ENCODE measurements at places on chromosomes 5 and 9. TPM values are rescaled to one million over a fixed set of nuclear protein-coding genes. Genes with fewer than 3 reads are reported as not detected.

Gene MARVELD2
- 0.26 TPM for total RNA-seq

- DNase-seq: no peak
Measured at GRCh38 chr5:31443572-31443971, 88.3 kb downstream of the DROSHA start.

Gene CAVIN4
- 5.2 TPM for total RNA-seq

DNA sequence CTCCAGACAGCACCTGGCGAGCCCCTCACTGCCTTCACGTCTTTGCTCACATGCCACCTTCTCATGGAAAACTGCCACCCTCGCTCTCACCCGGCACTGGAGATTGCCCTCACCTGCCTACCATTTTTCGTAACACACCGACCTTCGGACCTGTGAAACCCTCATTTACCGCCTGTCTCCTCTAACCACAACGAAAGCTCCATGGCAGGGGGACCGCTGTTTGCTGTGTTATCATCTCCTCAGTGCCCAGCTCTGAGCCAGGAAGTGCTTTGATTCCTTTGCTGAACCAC is 109.2 kb upstream of the PHYKPL start:
- DNase-seq: no peak

DNA sequence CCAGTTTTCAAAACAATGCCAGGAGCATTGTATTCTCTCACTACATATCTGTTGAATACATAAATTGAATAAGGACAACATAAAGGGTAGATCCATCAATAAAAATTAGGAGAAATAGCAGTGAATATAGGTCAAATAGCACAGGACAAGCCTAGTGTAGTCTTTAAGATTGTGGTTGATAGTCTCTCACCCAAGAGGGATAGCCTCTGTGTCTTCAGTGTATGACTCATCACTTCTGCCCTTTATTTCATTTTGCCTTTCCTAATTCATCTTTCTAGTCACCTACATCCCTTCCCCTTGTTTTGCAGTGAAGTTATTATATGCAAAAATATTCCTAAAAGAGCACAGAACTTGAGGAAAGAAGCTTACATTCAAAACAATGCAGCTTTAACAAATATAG is 335.0 kb upstream of the TUSC1 start:
- DNase-seq: no peak

GRCh38 chr5:1294835-1295649 is at the start of gene TERT:
Gene TERT, minus strand, starts transcription at chr5:1295068. Its CDS starts 79 bp downstream, at chr5:1294989.
- DNase-seq: peak; percentile 35

Gene PCDHA4
- 0.40 TPM for total RNA-seq

Gene FOXD4L3
- not detected for total RNA-seq

DNA sequence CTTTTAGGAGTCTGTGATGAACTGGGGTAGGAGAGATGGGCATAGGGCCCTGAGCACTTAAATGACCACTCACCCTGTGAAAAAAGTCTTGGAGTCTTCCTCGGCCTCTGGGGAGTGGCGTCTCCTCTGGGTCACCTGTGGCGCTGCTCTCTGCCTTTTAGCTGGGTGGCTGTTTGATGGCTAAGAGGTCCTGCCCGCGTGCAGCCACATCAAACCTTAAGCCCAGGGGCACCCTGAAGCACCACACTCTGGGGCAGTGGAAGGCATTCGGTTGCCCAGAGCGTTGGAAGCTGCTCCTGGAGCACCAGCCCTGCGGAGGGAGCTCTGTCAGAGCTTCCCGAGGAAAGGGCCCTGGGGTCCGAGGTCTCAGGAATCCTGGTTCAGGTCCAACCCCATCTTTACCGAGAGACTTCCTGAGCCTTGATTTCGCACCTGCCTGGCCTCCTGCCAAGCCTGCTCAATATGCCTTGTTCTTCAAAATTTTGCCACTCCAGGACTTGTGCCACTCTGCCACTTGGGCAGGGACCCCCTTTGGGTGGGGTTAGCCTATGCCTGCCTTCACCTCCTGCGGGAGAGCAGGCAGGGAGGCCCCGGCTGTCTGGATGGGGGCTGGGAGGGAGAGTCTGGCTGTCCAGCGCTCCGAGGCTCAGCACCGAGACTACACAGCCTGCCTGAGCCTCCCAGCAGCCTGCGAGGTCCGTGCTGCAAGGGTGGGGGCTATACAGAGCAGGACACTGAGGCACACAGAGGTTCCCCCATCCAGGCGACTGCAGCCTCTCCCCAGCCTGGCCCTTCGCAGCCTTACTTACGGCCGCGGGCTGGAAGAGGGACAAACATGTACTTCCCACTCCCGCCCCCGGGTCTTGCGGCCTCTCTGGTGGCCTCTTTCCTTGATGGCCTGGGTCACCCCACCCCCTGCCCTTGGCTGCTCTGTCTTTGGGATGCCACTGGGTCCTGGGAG is 63.4 kb upstream of the RNU6ATAC start:
- no peak for DNase-seq

DNA sequence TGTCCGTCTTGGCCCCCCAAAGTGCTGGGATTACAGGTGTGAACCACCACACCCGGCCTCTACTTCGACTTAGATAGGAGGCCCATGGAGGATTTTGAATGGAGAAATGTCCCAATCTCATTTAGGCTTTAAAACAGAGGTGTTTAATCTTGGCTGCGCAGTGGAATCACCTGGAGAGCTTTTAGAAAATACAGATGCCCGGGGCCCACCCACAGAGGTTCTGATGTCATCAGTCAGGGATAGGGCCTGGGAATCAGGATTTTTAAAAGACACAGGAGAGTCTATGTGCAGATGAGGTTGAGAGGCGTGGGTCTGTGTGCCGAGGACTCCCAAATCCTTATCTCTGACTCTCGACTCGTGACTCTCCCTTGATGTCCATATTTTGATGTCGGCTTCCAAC is 124.0 kb upstream of the BOD1 start:
- no peak for DNase-seq

GRCh38 chr9:19188771-19189170 is 41.7 kb upstream of the DENND4C start:
- DNase-seq: no peak

Gene NTNG2
- 2.4 TPM for total RNA-seq

DNA sequence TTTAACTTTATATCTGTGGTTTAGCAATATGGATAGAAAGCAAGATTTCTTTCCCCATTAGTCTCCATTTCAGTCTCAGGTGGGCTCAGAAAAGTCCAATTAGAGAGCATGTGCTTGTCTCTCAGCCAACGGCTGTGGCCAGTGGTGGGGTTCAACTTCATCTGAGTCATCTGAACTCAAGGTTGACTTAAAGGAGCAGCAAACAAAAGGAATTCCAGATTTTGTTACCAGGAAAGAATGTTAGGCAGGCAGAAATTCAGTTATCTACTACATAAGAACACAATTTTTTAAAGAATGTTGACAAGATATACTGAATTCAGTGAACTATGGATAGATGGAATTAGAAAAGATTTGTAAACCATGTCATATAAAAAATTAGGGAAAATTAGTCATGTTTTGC is 784.1 kb downstream of the MAT2B start:
- DNase-seq: no peak

DNA sequence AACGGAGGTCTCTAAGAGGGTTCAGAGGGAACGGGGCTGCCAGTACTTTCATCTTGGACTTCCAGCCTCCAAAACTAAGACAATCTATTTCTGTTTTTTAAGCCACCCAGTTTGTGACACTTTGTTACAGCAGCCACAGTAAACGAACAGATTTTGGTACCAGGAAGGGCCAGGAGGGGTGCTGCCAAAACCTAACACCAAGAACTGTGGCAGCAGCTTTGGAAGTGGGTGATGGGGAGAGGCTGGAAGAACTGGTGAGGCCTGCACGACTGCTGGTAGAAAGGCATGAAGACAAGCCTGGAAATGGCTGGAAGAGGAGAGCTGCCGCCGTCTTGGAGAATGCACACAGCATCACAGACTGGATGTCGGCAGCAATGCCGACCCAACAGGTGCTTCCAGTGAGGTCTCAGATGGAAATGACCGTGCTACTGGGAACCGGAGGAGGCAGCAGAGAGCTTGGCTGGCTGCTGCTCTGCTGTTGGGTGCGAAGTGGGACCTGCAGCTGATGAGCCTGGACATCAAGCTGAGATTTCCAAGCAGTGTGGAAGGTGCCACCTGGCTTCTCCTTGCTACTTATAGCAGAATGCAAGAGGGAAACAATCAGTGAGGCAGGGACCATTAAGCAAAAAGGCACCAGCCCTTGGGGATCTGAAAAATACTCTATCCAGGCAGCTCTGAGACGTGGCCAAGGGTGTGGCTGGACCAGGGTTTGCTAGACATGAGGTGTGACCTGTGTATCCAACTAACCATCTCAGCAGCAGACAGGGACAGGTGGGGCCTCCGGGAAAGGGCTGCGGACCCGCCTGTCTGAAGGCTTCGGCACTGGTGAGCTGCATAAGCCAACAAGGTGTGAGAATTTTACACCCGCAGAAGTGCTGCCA is 4.7 kb upstream of the TMEM210 start:
- peak; percentile 50 for DNase-seq

GRCh38 chr9:34636791-34637355 is 714 bp downstream of the SIGMAR1 start:
- DNase-seq: no peak

Gene BTNL8
- total RNA-seq: not detected

- no peak for DNase-seq
Measured at GRCh38 chr9:131324736-131325679, 35.5 kb downstream of the PLPP7 start.

DNA sequence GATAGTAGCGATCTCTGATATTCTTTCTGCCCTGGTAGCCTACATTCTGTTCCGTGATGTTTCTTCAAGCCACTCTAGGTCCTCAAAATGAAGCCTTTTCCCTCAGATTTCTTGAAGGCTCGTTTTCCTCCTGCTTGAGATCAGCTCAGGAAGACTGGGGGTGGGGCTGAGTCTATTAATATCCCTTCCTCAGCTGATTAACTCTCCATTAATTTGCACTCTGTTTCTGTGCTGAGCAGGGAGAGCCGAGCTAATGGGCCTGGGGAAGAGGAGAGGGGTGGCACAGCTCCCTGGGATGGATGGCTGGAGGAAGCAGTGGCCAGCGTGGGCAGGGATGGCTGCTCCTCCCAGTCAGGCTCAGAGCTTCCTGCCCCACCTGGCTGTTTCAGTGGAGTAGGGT is 93.3 kb downstream of the PPARGC1B start:
- DNase-seq: no peak

GRCh38 chr9:27528076-27528885 is 1.3 kb downstream of the MOB3B start:
- no peak for DNase-seq

Gene NR5A1
- not detected for total RNA-seq

Gene POU5F2
- 0.29 TPM for total RNA-seq

DNA sequence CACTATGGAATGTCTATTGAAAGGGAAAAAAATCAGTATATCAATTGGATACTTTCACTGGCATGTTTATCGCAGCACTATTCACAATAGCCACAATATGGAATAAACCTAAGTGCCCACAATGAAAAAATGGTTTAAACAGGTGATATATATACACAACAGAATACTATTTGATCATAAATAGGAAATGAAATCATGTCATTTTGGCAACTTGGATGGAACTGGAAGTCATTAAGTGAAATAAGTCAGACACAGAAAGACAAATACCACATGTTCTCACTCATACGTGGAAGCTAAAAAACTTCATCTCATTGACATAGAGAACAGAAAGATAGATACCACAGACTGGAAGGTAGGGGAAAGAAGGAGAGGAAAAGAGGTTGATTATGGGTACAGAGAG is 471.6 kb upstream of the FTMT start:
- no peak for DNase-seq

Gene RANBP17
- total RNA-seq: 4.6 TPM

GRCh38 chr9:128685636-128686489 is 3.2 kb upstream of the SET start:
- no peak for DNase-seq

Gene PAPPA
- 4.7 TPM for total RNA-seq

DNA sequence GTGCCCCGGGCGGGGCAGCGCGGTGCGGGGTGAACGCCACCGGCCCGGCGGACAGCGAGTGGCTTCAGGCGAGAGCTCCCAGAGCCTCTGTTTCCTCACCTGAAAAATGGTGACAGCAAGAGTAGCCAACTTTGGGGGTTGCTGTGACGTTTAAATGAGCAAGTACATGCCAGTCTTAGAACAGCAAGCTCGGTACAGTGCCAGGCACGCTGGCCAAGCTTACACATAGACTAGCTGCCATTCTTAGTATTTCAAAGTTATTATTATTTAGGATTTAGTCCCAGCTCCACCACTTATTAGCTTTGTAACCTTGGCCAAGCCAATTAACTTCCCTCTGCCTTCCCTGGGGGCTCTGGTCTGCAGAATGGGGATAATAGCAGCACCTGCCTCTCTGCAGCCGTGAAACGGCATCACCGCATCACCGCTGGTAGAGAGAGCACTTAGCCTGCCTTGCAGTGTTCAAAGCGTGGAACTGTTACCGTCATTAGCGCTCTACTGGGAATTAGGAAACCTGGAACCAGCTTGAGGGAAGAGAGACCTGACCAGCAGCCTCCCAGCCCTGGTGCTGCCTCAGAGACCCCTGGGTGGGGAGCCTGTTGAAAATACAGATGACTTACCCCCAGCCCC is at the start of gene C9orf50:
Gene C9orf50, minus strand, starts transcription at position 433 of the 627 bp plus-strand sequence. CDS start 527 bp downstream, outside the sequence.
- DNase-seq: no peak

DNA sequence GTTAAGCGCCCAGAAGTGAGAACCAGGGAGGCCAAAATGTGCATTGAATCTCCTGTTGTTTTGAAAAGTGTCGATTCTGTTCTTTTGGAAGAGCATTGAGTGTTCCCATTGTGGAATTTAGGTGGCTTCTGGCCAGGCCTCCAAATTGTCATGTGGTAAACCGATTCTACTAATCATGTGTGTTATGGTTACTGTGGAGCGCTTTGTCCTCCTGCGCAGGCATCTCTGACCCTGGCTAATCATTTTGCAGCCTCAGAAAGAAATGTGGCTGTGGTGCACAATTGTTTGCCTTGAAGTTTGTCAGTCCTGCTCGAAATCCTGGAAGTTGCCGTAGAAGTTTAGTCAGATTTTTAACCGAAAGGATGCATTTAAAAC is 121.3 kb downstream of the RASGRF2 start:
- no peak for DNase-seq

DNA sequence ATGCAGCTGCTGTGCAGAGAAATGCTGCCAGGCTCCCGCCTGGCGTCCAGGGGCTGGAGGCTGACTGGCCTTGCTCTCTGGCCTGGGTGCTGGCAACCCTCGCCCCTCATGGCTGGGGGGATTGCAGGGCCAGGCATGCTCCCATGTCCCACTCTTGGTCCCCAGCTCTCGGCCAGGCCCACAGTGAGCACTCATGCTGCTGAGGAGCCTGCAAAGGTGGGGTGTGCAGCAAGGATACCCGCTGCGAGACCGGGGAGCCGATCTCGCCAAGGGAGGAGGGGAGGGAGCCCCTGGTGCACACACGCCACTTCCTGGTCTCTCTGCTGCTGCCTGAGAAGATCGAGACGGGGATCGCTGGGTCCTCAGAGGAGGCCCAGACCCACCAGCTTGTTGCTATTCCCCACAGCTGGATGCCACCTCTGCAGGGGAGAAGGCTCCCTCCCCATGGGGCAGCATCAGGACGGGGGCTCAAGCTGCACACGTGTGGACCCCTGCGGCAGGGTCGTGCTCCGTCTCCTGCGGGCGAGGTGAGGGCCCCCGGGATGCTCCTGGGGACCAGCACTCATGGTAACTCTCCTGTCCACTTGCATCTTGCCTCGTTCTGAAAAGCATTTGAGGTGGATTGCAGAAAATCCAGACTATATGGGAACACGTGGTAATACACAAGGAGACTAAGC is 14.3 kb upstream of the CACFD1 start:
- DNase-seq: no peak

Gene PAEP
- total RNA-seq: not detected

Measured in LHCN-M2 (cell line).